Left hindlimb (tissue), 1 donor: ENCODE measurements at places on chromosomes 4 and X.
A peak's percentile ranks its signal among the peaks of the same experiment; 100 is the strongest.

DNA sequence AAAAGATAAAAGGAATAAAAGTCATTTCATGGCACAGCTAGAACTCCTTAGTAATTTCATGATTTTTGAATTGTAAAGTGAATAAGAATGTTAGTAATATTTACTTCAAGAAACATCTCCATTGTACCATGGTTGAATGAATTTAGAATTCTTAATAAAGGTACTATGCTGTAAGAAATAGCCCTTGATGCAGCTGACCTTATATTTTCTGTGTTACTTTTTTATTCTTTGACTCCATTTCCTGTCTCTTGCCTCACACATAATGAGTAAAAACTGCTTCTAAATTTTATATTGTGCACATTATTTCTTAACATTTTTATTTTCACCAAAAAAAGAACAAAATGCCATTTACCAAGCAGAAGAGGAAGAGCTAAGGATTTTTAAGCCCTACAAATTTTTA is 81.9 kb upstream of the PDHA2 start:
- no peak for DNase-seq

DNA sequence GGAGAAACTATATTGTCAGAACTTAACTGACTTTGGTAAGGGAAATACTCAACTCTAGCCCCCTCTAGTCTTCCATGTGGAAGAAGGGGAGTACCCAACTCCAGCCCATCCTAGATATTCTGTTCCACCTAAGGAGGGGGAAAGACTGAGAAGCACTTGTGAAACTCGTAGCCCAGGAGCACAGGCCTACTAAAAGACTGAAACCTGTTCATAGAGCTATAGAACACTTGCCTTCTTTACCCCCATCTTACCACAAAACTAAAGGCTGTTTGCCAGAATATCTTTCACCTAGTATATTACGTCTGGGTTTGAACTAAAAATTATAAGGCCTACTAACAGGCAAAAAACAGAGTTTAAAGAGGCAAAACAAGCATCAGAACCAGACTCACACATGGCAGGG is 15.5 kb downstream of the CLDN22 start:
- no peak for DNase-seq

GRCh38 chrX:36963069-36963808 is 44.9 kb upstream of the FAM47C start:
- no peak for DNase-seq

DNA sequence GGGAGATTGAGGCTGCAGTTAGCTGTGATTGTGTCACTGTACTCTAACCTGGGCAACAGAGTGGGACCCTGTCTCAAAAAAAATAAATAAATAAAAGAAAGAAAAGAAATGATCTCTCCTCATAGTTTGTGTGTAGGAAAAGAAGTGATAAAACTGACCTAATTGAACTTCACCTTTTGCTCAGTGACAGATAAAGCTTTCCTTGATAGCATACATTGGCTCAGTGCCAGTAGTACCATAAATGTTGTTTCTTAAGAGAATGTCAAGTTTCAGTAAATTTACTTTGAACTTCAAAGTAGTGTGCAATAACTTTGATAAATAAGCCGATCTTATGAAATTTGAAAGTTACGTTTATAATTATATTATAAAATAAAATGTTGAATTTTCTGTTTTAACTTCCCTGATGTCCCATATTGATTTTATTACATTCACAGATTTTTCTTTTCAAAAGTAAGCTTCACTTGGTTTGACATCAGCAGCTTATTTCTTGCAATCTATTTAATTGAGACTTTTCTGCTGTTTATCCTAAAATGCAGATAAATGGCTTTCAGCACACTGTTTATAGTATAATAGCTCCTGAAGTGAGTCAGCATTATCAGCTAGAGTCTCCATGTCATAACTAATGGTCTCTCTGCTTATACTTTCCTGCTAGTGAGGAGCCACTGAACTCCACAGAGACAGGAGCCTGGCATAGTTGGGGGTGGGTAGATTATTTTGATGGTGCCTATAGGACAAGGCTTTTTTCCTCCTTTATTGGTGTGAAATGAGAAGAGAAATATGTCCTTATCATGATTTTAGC is 330.1 kb downstream of the BMPR1B start:
- no peak for DNase-seq

- no peak for DNase-seq
These were observed 25.5 kb upstream of the FAM9C start for GRCh38 chrX:13069771-13070416.

GRCh38 chr4:22345055-22345454 is 170.8 kb downstream of the ADGRA3 start:
- DNase-seq, result no peak

- no peak for DNase-seq
These were observed 56.6 kb downstream of the TMEM131L start for GRCh38 chr4:153522802-153523094.

- DNase-seq, result no peak
These were observed 89.3 kb upstream of the USP38 start for GRCh38 chr4:143095447-143095846.

DNA sequence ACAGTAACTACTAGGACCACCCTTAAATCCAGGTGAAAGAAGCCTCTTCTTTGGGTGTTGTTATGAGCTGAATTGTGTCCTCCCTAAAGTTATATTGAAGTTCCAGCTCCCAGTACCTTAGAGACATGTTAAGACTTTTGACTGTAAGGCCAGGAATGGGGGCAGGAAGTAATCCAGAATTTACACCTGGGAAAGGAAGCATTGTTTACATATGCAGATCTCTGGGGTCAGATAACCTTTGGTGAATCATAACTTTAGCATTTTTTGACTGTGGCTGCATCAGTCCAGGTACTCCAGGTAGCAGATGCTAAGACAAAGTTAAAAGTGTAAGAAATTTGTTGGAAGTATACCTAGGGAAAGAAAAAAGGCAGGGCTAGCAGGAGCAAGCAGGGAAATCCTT is 104.9 kb upstream of the CENPE start:
- no peak for DNase-seq

DNA sequence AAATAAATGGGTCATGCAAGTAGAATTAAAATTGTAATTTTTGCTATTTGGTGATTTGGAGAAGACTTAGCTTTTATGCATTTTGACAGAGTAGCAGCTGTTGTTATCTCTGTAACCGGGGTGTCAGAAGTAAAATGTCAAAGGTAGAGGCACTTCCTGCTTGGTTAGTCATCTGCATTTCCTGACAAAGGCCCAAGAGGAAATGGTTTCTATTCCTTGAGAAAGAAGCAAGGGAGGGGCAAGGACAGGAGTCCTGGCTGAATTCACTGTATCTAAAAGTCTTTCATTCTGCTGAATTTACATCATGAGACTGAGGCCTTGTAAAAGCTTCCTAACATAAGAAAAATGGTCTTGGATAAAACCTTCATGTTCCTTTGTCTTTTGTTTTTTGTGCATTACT is 550.9 kb upstream of the BOD1L1 start:
- DNase-seq, result no peak

DNA sequence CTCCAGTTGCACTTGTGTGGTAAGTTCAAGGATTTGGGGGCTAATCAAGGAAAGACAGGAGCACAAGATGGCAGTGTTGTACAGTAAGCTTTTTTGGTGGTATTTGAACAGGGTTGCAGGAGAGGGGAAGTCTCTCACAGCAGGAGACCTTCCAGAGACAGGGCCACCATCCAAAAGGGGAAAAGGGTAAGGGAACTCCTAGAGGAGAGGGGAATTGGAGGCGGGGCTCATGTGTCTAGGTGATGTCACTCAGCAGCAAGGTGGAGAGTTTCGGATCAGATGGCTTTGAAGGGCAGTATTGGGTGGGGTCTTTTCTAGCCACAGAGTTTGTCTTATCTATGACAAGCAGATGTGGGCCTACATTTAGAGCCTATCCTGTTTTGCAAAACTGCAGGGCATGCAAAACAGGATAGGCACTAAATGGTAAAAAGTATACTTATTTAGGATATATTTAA is 13.4 kb upstream of the RNF175 start:
- no peak for DNase-seq

- DNase-seq, result peak; percentile 77
These were observed 6.2 kb upstream of the PLCXD1 start for GRCh38 chrX:274904-275475.

DNA sequence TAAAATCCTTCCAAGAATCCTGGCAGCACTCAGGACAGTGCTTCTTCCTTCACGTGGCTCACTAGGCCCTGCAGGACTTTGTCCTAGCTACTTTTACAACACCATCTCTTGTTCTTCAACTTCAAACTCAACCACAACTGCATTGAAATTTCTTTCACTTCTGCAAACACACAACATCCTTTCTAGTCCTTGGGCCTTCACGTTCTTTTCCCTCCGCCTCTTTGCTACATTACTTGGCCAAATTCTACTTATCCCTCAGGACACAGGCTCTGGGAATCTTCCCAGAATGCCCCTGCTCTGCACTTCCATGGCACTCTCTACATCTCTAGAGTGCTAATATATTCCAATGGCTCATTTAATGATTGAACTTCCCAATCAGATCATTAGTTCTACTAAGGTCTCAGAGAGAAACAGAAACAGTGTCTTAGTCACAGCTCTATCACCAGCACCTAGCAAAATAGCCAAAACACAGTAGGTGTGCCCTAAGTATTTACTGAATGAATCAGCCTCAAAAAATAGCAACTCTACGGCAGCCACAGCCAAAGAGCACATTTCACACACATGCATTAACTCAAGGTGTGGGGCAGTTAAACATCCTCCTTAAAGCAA is 73.3 kb downstream of the MANBA start:
- DNase-seq, result no peak

GRCh38 chr4:140094438-140095420 is 59.3 kb downstream of the MAML3 start:
- DNase-seq, result peak; percentile 72

GRCh38 chrX:23493941-23494374 is 159.3 kb downstream of the PTCHD1 start:
- no peak for DNase-seq

- no peak for DNase-seq
These were observed 634.5 kb downstream of the DMD start for GRCh38 chrX:32576885-32577284.

DNA sequence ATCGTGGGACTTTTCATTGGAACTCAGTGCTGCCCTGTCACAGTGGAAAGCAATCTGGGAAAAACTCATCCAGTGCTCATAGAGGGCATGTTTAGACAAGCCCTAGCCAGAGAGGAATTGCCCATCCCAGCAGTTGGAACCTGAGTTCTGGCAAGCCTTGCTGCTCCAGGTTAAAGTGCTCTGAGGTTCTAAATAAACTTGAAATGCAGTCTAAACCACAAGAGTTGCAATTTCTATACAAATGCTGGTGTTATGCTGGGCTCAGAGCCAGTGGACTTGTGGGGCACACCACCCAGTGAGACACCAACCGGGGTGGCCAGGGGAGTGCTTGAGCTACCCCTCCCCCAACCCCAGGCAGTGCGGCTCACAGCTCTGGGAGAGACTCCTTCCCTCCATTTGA is 142.8 kb upstream of the PPP1R2C start:
- DNase-seq, result no peak

DNA sequence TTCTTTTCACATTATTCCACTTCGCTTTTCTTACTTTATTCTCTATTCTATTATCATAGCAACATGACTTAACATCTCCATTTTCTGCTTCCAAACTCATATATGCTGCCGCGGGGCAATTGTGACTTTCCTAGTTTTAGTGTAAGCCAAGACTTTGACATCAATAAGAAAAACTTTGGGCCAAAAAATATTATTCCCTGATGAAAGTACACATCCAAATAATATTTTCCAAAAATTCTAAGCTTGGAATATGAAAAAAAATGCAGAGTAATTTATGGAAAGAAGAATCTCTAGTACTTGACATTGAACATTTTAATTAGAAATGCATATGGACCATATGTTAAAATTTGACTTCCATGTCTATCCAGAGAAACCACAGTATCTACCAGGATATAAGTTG is 995.1 kb upstream of the INTU start:
- DNase-seq, result no peak

DNA sequence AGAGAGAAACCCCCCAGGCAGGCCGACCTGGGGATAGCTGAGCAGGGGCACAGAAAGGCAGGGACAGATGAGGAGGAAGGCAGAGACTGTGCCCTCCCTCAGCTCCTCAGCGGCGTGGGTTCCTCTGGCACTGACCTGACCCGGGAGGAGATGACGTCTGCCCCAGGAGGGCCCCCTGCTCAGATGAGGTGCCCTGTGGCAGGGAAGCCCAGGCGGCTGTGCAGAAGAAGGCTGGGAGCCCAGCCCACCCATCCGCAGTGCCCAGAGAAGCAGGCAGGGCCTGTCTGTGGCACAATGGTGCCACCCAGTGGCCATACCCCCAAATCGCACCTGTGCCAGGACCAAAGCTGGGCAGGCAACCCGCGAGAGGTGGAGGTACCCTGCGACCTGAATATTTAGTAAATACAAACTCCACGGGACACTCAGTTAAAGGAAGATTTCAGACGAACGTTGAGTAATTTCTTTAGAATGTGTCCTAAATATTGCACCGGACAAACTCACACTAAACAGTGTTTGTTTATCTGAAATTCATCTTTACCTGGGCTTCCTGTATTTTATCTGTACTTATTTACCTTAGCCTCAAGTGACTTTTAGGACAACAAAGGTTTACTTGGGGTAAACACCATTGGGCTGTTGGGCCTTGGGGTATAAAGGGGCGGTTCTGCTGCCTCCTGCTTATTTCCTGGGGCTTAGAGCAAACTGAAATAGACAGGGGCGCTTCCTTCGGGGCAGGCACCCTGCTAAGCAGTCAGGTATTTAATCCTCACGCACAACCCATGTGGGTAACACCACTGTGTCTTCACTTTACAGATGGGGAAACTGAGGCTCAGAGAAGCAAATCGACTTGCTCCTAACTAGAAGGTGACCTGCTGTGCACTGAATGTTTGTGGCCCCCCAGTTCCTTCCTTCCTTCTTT is 46.5 kb upstream of the HMX1 start:
- peak; percentile 68 for DNase-seq

DNA sequence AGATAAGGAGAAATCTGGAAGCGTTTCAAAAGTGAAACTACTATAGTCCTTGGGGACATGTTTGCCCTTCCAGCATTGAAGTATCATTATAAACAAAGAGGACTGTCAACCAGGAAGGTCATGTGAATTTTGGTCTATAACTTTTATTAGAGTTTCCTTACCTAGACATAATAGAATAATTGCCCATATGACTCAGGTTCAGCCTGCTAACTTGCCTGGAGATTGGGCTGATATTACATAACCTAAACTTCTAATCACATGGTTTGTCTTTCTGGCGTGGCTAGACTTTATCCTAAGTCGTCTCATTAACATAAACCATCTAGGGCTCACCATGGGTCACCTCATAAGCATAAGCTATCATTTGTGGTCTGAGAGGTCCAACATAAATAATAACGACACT is 775.9 kb downstream of the CENPC start:
- DNase-seq, result no peak

DNA sequence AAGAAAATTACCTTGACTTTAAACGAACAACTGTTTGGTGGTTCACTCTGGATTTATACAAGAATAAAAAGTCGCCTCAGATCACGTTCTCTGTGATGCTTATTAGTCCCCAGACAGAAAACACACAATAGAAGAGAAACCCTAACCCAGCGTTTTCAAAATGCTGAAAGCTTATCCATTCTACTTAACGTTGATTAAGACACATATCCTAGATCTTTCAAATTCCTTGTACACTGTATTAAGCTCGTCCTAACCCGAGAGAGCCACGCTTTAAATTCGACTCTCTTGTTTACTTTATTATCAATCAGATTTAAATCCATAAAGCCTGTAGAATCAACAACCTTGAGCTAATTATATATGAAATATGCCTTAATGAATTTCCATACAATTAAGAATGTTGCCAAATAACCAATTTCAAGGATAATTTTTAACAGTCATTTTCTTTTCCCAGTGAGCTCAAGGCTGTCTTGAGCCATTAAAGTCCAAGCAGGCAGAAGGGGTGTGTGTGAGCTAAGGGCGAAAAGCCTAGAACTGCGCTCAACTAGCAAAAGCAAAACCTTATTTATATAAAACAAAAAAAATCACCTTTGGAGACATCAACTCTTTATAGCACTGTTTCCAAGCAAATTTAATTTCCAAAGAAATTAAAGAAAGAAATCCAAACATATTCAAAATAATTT is 981 bp upstream of the PITX2 start:
- DNase-seq, result no peak
